Stimulated activated CD4-positive, alpha-beta T cell treated with anti-CD3 and anti-CD28 coated beads, Interleukin-12 subunit alpha, Interleukin-12 subunit beta, amount 100 ng/mL, for 48 hours (primary cell): ENCODE measurements at places on chromosomes 13 and 19.

- DNase-seq: no peak
These were observed 10.8 kb downstream of the STAP2 start for GRCh38 chr19:4327877-4328242.

DNA sequence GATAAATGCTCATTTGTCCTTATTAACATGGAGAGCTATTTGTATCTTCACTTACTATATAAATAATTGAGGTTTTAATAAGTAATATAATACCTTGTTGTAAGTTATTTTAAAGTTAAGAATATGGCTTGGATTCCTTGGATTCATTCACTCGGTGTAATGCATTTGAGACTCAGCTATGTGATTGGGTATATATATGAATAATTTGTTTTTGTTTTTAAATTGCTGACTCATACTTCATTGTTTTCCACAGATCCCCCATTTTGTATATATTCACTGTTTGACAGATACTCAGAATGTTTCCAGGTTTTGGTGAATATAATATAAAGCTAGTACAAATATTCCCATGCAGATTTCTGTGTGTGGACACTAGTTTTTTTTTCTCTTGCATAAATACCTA lies 6.8 kb upstream of the CEACAM18 start:
- DNase-seq: no peak

DNA sequence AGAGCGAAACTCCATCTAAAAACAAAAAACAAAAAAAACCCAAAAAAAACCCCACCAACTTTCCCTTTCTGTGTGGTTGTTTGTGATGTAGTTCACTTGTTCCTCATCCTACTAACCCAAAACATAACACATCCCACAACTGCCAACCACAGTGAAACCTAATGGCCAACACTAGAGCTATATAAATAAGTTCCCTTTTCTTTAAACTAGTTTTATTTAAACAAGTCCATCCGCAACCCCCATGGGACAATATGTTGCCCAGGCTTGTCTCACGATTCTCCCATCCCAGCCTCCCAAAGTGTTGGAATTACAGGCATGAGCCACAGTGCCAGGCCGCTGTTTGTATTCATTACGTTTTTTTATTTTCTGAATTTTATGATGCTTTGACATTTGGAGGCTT lies 71.2 kb upstream of the ADGRE5 start:
- DNase-seq: no peak

DNA sequence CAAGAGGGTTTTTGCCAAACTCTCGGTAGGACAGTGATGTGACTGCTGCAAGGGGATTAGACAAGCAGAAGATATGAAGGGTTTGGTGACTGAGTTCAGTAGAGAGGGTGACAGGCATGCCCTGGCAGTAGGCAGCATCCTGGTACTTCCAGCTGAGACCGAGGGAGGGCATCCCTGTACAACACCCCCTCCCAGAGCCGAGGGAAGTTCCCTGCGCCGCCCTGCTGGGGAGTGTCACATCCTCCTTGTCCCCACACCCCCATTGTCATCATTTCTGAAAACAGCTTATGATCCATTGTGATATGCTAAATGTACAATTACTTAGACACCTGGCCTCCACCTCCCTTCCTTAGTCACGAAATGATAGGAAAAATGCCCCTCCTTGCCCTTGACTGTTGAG lies 14.6 kb downstream of the ZNF544 start:
- no peak for DNase-seq

DNA sequence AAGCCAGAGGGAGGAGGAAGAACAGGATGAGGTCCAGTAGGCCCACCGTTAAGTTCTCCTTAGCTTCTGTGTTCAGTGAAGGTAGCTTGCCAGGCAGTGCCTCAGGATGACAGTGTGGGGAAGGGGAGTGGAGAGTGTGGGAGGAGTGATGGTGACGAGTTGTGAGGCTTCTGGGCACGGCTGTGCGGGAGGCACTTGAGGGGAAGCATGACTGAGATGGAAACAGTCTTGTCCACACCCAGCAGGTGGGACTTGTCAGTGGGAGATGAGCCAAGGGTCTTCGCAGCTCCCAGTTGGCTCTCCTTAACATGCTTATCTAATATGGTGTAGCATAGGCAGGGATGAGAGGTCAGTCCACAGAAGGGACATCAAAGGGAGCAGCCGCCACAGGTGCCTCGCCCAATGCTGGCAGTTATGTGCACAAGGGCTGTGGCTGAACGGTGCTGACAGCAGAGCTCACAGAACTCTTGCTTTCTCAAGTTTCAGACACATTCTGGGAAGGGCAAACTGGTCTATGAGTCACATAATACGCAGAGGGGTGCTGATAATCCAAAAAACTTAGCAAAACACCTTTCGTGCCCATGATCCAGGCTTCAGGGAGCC lies 47.5 kb downstream of the OXGR1 start:
- no peak for DNase-seq

DNA sequence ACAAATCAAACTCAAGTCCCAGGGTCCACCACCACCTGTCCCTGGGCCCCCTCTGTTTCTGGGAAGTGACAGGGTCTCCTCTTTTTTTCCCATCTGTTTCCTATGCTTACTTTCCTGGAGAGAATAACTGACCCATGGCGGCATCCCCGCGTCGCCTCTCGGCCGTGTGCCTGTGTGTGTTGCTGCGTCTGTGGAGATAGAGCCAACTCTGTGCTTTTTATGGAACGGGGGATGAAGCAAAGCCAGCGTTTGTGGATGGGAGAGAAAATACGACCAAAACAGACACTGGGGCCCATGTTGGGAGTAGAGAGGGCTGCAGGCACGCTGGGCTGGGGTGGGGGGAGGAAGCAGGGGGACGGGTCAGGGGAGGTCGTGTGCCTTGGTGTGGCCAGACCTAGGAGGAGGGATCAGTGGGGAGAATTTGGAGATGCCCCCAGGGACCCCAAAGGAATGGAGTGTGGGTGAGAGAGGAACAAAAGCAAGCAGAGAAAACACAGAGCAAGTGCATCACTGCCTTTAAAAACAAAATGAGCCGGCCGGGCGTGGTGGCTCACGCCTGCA lies 16.6 kb downstream of the PLK5 start:
- DNase-seq: no peak

DNA sequence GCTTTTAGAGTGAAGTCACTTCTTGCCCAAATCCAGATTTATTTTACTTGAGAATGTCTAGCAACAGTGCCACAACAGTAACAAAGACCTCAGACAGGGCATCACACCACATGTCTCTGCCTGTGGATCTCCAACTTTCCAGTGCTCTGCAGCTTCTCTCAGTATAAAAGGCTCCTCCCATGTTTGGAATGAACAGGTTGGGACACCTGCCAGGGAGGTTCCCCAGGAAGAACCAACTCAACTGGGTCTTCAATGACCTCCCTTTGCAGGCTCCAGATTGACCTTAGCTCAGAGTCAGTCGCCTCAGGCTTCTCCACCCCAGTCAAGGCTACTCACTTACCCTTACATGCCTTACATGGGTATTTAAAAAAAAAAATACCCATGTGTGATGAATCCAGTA lies 3.4 kb downstream of the ZNF823 start:
- no peak for DNase-seq

DNA sequence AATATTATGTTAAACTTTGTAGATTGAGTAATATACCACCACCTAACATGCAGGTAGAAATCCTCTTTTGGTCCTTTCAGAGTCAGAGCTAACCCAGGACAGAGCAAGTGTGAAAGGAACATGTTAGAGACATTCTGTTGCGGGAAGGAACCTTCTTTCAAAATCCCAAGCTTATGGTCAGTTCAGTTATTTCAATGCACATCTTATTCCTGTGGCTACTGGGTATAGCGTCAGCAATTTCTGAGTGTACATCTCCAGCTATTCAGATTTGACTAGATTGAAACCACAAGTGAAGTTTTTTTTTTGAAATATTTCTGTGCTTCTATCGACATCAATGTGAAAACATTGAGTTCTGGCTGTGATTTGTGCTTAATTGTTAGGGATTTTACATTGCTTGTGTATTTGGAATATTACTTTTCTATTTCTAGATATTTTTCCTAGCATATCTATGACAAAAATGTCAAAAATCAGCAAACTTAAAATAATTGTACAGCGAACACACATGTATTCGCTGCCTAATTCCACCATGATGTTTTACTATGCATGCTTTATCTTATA lies 165.3 kb downstream of the LMO7 start:
- DNase-seq: no peak
